Left lung (tissue), 14 donors: ENCODE measurements at places on chromosomes 2 and 18.

DNA sequence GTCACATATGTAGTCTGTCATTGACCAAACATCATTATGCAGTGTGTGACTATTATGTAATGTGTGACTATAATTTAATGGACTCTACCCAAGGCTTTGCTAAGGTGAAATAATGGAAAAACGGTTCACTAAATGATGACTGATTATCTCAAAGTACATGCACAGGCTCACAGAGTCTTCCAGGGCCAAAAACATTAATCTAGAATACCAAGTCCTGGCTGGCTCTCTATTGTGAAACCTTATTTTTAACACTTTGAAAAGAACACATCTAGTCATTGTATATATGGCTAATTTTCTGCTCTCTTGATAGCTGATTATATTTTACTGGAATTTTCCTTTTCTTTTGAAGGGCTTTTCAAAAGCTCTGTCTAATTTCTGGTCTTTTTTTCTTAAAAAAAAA, 102.9 kb upstream of the THUMPD2 start:
- no peak for DNase-seq

DNA sequence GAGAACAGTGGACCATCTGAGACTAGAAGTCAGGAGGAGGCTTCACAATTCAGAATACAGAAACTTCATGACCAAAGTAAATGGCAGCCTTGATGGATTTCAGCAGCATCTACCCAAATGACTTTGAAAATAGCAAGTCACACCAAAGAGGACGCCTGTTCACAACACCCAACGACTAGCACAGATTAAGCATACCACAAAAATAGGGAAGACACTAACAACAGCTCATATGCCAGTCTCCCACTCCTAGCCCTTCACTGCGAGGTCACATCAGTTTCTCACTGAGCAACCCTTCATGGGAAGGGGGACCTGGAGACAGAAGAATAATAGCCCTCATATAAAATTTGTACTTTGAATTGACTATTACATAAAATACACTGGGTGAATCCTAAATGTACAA, 228.4 kb upstream of the SLC39A10 start:
- DNase-seq: no peak

- no peak for DNase-seq
These were observed 163.8 kb upstream of the MEX3C start for GRCh38 chr18:51361130-51361860.

GRCh38 chr2:168314236-168314635, 66.8 kb upstream of the STK39 start:
- no peak for DNase-seq

DNA sequence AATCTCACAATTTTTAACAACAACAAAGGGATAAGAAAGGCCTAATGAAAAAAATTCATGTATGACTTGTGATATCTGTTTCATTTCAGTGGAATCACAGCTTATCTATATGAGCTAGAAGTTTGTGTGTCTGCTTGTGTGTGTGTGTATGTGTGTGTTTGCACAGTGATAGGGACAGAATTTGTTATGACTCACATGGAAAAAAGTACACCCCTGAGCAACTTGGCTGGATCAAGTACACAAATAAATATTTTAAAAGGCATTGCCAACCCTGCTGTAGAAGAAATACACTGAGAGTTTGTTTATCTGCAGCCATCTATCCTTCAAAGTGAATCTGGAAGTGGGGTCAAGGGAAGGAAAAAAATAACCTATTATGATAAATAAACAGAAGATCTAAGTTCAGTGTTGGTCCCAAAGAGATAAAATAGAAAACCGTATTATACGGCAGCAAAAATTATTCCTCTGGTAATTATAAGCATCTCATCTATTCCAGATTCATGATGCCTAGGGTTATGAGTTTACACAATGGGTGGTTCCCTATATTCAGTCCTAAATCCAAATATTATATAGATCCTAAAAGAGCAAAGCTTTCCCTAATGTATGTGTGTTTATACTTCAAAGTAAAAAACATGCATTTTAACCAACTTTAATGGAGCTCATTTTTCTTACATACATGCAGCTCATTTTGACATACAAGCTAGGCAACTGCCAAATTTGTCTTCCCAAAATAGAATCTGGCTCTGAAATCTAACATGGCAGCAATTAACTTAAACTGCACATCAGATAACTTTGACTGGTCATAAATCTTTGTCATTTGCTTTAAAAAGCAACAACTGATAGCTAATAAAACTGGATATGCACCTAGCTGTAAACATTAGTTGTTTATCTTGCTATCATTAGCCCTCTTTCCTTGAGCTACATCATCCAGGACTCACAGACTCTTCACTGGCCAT, 420.6 kb downstream of the IRS1 start:
- peak; percentile 57 for DNase-seq

GRCh38 chr2:181614874-181615638, 41.8 kb downstream of the CERKL start:
- DNase-seq: no peak

DNA sequence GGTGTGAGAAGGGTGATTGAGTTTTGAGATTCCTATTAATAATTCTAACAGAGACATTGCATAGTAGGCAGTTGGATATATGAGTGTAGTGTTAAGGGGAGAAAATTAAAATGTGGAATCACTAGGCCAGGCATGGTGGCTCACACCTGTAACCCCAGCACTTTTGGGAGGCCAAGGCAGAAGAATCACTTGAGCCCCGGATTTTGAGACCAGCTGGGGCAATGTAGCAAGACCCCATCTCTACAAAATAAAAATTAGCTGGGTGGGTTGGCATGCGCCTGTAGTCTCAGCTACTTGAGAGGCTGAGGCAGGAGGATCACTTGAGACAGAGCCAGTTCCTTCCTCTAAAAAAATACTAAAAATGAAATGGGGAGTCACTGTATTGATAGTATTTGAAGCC, 150.6 kb downstream of the MCFD2 start:
- no peak for DNase-seq

DNA sequence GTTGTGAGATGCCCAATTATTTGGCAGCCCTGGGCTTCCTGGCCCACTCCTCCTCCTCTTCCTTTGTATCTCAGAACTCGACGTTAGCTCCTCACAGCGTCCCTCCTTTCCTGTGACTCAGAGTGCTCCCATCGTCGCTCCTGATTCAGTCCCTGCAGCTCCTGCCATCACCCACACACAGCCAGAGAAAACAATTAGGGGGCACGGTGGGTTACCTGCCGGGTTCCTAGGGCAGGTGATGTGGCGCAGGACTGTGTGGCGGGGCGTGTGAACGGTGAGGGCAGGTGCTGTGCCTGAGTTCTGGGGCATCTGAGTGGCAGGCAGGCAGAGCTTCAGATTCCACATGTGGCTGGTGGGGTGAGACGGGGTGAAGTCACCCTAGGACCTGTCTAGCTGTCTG, 42.6 kb downstream of the GLI2 start:
- no peak for DNase-seq

- DNase-seq: no peak
These were observed 4.5 kb upstream of the TOGARAM2 start for GRCh38 chr2:28976584-28976983.

- DNase-seq: no peak
These were observed 84.5 kb downstream of the AOX1 start for GRCh38 chr2:200670313-200670712.

- peak; percentile 37 for DNase-seq
These were observed 8.2 kb upstream of the TMEM182 start for GRCh38 chr2:102753563-102754159.

GRCh38 chr2:241617431-241618154, 19.4 kb downstream of the THAP4 start:
- DNase-seq: no peak

GRCh38 chr2:241339839-241340630, 16.1 kb upstream of the FARP2 start:
- DNase-seq: no peak

DNA sequence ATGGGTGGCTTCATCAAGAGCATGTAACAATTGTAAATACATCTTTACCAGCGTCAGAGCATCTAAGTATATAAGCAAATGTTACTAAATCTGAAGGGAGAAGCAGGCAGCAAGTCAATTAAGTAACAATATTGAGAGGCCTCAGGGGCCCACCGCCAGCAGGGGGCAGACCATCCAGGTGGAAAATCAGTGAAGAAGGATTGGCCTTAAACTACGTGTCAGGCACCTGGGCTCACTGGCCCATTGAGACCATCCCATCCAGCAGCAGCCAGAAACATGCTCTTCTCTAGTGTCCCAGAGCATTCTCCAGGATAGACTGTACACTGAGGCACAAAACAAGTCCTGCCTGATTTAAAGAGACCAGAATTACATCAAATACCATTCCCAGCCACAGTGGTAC, 96.2 kb upstream of the SNTG2 start:
- no peak for DNase-seq

GRCh38 chr2:11155381-11156035, at the start of gene SLC66A3:
Gene SLC66A3, plus strand, starts transcription at chr2:11155467. Its CDS starts 80 bp downstream, at chr2:11155547.
- peak; percentile 51 for DNase-seq

GRCh38 chr18:47151439-47151838, 1.1 kb upstream of the HDHD2 start:
- DNase-seq: no peak

- no peak for DNase-seq
These were observed 2.8 kb upstream of the CYS1 start for GRCh38 chr2:10083046-10083445.

DNA sequence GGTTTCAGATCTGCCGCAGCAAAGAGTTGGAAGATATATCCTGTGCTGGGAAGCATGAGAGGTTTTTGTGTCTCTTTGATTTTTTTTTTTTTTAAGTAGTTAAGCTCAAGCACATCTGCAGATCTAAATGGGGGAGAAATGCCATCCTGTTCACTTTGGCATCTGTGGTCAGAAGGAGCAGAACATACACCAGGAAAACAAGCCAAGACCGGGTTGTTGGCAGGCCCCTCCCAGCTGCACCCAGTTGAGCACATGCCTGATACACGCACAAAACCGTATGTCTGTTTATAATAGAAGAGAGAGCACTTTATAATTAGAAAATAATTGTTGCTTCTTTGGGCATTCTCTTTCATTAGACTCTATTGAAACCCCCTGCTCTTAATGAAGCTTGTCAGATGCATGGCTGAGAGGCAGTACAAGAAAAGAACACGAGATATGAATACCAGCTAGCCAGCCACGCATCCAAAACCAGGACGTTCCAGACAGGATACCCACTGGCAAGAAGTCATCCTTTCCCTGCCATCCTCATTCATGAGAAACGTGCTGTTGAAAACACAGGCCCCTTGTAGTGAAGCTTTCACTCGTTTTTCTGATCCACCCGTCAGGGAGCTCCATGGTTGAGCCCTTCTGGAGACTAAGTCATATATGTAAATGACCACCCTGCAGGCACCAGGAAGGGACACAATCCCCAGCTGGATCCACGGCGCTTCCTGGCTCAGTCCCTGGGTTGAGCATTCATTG, 152.2 kb downstream of the ALPK2 start:
- DNase-seq: no peak
